ENCODE measurements at places on chromosomes 13 and 19.

DNA sequence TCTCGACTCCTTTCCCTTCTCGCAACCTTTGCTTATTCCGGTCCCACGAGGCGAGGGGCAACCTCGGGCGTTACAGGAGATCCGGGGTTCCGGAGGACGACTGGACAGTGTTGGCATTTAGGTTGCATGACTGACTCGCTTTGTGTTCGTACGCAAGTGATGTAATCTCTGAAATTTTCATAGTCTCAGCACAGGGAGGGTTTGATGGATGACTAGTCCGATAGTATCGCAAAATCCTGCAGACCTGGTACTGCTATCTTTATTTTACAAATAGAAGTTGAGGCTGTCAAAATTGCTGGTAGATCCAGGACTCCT lies 342 bp downstream of the DDX49 start:
- no peak for DNase-seq

GRCh38 chr19:34480971-34481841 lies at the start of gene WTIP:
Gene WTIP, plus strand, starts transcription at chr19:34481758. Its CDS starts 217 bp downstream, at chr19:34481975.
- no peak for DNase-seq

- DNase-seq: no peak
Measured at GRCh38 chr19:47272448-47273312, 2.0 kb upstream of the INAFM1 start.

DNA sequence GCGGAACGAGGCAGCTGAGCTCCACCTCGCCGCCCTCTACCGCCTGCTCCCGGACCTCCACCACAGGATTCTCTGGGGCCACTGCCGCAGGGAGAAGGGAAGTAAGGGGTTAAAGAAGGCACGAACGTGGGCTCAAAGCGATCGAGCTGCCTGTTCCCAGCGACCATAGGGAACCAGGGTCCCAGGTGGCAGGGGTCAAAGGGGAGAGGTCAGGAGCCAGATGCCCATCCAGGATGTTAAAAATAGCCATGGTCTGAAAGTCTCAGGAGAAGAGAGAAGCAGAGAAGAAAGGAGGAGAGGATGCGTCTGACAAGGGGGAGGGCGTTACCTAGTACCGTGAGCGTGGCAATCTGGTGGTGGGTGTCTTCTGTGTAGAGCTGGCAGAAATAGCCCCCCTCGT lies 7.4 kb upstream of the ZNF428 start:
- DNase-seq: no peak

DNA sequence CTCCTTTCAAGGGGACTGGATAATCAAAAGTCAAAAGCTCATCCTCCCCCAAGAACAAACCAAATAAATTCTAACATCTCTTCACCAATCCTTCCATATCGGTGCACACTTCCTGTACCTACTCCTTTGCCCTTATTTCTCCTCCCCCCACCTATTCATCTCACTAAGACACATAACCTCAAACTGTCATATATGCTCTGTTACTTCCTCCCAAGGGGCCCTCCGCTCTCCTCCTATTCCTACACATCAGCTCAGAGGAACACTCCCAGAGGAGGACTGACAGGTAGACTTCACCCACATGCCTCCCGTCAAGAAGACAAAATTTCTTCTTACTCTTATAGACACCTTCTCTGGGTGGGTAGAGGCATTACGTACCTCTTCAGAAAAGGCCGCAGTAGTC lies 48.1 kb downstream of the ZNF93 start:
- no peak for DNase-seq

DNA sequence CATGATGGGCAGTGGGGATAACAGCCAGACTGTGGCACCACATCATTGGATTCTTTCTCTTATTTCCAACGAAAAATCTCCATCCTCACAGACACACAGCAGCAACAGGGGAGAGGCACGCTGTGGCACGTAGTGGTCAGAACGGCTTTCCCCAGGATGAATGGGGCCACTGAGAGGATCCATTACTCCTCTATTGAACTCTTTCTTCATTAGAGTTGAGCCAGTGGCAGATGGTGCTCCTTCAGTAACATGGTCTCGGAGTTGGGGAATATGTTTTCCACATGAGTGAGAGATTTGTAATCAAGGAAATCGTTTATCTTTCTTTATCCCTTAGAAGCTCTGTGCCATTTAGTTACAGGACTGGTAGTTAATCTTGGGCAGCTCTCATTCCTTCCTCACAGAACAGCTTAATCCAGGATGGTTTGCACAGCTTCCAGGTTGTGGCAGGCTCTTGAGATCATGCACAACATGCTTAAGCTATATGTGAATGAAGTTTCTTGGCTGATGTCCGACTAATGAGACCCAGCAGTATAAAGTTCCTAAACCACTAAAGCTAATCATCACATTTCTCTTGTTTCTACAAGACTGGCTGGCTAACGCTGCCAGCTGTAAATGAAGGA lies 180.5 kb upstream of the SLC10A2 start:
- DNase-seq: no peak

DNA sequence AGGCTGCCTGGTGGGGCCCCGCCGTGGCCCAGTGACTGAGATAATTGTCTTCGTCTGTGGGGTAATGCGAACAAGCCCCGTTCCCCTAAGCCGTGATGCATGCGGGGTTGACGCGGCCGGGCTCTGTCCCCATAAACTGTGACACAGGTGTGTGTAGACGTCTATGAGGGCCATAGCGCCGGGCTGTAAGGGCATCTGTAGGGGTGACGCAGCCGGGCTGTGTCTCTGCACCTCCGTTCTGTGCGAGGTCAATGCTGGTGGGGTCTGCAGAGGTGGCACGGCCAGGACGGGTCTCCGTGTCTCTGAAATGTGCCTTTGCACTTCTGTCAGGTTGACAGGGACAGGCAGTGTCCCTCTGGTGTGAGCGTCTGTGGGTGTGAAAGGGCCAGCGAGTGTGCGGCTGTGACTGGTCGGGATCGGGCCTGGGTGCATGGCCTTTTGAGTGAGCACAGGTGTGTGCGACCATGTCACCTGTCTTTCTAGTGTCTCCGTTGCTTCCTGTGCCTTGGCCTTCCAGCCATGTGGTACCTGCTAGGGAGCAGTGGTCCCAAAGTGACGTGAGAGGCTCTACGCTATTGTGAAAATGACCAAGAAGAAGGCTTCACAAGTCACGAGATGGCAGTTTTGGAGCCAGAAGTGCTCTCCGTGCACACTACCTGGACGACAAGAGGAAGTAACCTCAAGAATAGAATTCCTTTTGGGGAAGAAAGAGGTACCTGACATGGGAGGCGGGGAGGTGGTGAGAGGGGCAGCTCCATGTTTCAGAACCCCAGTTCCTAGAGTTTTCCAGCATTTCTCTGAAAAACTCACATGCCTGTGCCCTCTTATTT lies 16.4 kb upstream of the ZNF331 start:
- no peak for DNase-seq

DNA sequence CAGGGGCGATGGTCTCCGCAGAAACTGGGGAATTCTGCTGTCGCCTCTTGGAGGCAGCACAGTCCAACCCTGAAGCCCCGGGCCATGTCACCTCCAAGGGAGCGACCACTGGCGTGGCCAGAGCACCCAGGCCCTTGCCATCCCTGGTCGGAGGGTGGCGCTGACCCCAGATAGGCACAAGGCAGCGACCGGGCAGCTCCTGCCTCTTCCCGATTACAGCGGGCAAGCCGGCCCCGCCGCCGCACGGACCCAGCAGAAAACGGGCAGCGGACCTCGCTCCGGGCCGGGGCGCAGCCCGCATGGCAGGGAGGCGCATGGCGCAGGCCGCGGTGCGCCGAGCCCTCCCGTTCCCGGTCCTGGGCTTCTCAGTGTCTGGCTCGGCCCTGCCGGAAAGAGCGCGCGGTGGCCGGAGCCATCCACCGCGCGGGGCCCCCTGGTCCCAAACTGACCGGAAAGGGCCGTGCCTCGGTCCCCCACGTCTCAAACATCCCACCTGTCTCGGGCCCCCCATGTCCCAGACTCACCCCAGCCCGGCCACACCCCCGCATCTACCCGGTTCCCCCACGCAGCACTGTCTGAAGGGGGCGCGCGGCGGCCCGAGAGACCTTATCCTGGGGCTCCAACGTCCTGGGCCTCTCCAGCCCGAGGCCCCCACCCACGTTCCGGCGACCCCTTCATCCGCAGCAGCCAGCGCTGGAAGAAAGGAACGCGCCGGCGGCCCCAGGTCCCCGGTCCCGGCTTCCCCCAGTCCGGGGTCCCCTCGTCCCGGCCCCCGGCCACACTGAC lies 727 bp downstream of the CERS1 start:
- no peak for DNase-seq

DNA sequence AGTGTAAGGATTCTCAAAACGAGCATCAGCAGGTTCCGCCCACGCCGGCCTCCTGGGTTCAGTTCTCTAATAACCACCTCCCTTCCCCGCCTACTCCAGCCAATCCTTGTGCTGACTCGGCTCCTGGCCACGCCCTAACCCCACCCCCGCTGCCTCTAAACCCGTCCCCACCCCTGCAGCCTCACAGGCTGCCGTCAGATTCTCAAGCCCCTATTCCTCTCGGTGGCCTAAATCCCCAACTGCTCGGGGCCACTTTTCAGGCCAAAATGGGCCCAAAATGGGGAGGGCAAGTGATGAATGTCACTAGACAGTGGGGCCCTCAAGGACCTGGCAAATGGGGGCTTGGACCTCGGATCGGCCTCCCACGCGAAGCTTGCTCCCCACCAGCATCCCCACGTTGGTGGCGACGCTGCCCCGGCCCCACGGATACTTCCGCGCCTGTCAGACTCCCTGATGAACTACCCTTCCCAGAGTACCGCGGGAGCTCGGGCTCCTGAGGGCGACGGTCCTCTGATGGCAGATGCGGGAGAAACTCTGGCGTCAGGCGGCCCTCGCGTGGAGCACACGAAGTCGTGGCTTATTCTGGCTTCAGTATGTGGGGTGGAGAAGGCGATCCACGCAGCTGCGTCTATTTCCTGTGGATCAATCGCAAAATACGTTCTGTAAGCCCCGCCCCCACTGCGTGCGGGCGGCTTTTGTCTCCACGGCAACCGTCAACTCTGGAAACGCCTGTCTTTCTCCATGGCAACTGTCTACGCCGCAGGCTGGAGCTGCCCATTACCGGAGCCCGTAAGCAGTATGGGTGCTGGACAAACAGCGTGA lies 24.8 kb downstream of the ZNF473 start:
- peak; percentile 55 for DNase-seq

DNA sequence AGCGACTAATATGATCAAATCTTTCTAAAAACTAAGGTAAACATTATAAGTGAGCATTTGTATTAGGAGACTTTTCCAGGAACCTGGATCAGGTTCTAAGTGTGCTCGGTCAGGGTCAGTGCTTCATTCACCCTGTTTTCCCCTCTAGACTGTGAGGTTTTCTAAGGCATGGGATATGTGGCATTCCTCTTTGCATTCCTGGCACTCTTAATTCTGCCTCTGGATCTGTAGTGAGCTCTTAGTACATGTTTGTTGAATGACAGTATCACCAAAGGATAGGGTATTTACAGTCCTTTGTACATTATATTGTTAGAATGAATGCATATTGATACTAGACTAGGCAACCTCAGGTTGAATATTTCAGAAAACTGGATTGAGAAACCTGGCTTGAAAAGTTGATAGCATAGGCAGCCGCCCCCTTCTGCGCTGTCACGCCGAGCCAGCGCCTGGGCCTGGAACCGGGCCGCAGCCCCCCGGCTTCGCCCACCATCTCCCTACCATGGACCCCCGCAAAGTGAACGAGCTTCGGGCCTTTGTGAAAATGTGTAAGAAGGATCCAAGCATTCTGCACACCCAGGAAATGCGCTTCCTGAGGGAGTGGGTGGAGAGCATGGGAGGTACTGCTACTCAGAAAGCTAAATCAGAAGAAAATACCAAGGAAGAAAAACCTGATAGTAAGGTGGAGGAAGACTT lies 156.5 kb downstream of the KCNRG start:
- DNase-seq: no peak

GRCh38 chr19:46783670-46784069 lies 4.7 kb downstream of the SLC1A5 start:
- DNase-seq: no peak

DNA sequence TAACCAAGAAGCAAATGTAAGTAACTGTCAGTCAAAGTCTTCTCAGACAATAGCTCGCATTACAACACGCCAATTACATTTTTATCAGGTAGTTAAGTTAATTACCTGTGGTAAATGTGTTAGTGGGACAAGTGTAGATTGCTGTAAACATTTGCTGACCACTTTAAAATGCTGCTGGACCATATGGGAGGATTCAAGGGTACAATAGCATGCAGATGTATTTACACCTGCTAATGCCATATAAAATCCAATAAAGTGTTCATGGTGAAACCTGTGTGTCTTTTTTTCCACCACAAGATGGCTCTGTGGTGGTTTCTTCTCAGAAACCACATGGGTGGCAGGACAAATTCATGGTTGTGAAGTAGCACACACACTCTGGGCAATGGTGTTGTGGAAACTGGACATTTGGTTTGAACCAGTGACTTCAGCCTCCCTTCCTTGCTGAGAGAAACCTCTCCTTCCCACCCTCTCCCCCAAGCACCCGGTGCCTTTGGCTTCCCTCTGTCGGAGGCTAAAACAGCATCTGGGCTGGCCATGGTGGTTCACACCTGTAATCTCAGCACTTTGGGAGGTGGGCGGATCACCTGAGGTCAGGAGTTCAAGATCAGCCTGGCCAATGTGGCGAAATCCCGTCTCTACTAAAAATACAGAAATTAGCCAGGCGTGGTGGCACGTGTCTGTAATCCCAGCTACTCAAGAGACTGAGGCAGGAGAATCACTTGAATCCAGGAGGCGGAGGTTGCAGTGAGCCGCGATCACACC lies 18.1 kb upstream of the GTF3A start:
- DNase-seq: peak; percentile 59

- no peak for DNase-seq
Measured at GRCh38 chr13:74194846-74195245, 60.6 kb upstream of the KLF12 start.

DNA sequence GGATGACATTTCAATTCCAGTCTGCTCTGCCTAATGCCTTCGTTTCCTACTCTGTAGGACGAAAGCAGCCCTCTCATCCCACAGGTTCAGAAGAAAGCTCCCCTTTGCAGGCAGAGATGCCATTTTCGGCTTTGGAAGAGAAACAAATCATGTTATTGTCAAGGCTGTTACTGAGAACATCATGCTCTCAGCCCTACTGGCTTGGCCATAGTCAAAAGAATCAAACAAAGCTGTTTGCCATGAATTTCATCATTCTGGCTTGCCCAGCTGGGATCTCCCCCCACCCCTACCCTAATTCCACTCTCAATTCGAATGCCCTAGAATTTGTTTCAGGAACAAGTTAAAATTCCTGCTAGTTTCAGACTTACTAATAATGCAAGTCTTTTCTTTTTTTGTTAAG lies 162.3 kb upstream of the SERP2 start:
- DNase-seq: no peak

- DNase-seq: no peak
Measured at GRCh38 chr13:36801035-36801434, 18.0 kb upstream of the RFXAP start.

Measured in activated CD4-positive, alpha-beta T cell treated with anti-CD3 and anti-CD28 coated beads, Interleukin-2, amount 50 U/mL, for 16 hours (primary cell).